Endothelial cell (in vitro differentiated cells): ENCODE measurements at places on chromosomes 5 and 9.

DNA sequence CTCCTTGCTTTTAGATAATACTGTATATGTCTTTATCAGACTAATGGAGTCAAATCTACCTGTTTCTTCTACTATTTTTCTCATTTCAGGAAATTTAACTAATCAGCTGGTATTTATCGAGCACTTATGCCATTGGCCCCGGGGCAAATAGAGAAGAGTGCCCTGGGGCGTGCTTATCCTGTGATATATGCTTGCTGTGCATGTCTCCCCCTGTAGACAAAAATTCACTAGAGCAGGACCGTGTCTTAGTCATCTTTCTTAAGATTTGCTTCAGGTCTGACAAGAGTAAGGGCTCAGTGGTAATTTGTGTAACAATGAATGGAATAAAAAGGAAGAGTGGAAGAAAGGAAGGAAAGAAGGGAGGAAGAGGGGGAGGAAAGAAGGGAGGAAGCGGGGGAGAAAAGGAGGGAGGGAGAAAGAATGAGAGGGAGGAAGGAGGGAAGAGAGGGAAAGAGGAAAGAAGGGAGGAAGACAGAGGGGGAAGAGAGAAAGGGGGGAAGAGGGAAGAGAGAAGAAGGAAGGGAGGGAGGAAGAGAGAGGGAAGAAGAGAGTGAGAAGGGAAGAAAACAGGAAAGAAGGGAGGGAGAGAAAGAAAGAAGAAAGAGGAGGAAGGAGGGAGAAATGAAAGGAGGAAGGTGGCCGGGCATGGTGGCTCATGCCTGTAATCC lies 295.7 kb upstream of the PANK3 start:
- H3K27me3 ChIP-seq, result peaks cover 2% of the 10 kb centered on the region
- DNase-seq, result no peak
- no peak overlapping the region for H3K4me3 ChIP-seq
- H3K27ac ChIP-seq, result peak overlapping the region; percentile 28

DNA sequence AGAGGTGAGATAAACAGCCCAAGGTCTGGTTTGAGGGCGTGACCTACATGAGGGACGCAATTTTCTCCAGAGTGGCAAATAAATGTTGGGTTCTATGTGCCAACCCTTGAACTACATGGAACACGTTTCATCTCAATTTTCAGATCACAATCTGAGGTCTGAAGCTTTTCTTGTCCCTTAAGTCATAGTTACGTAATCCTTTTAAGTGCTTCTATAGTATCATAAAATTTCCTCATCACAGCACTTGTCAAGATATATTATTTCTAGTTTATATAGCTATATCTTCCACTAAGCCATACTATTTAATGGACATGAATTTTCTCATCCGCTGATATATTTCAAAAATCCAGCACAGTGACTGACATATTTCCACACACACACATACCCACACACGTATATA lies 53.1 kb upstream of the GRIN3A start:
- peaks cover under 1% of the 10 kb centered on the region for H3K4me1 ChIP-seq
- H3K27ac ChIP-seq, result no peak overlapping the region
- no peak for DNase-seq
- no peak overlapping the region for H3K4me3 ChIP-seq

- peaks cover 35% of the 10 kb centered on the region for H3K36me3 ChIP-seq
- no peak overlapping the region for H3K27ac ChIP-seq
- H3K27me3 ChIP-seq, result peaks cover 25% of the 10 kb centered on the region
- no peak for DNase-seq
- H3K4me1 ChIP-seq, result peaks cover 10% of the 10 kb centered on the region
Observed at GRCh38 chr9:121782514-121783110, 131.2 kb downstream of the DAB2IP start.

GRCh38 chr5:5772202-5772601 lies 349.7 kb downstream of the ICE1 start:
- H3K4me1 ChIP-seq, result peaks cover 6% of the 10 kb centered on the region
- DNase-seq, result no peak
- H3K27me3 ChIP-seq, result peaks cover 3% of the 10 kb centered on the region

DNA sequence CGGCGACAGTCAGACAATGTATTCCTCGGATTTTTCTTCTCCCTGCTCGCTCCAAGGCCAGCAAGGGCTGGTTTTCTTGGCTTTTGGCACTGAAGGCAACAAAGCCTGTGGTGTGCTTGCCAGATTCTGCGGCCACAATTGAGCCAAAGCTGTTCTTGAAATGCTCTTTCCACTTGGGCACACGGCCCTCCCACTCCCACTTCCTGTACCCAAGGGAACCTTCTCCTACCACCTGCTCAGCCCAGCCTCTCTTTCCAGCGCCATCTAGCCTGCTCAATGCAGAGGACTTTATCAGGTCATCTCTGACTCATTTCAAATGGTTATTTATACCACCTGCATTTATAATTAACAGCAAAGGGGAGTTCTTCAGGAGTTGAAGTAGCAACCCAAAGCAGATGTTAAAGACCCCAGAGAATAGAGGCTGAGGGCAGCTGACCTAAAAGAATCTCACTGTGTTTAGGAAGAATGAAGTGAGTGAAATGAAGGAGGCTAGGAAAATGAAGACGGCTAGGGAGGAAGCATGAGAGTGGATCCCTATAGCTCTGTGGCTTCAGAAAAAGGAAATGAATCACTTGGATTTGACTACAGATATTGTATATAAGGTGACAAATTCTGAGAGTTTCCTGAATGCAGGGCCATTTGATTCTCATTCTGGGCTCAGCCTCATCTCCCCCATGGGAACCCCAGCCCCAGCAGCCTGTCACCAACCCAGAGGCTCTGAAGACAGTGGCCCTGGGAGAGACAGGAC lies 439.0 kb downstream of the ENC1 start:
- DNase-seq, result no peak
- no peak overlapping the region for H3K4me3 ChIP-seq
- H3K27ac ChIP-seq, result peak overlapping the region; percentile 27
- H3K27me3 ChIP-seq, result no peaks in the 10 kb centered on the region

GRCh38 chr5:55415071-55415470 lies 107.3 kb downstream of the MTREX start:
- no peaks in the 10 kb centered on the region for H3K27me3 ChIP-seq
- DNase-seq, result no peak
- no peak overlapping the region for H3K4me3 ChIP-seq
- H3K27ac ChIP-seq, result no peak overlapping the region
